ENCODE measurements at places on chromosomes 1 and 21.

DNA sequence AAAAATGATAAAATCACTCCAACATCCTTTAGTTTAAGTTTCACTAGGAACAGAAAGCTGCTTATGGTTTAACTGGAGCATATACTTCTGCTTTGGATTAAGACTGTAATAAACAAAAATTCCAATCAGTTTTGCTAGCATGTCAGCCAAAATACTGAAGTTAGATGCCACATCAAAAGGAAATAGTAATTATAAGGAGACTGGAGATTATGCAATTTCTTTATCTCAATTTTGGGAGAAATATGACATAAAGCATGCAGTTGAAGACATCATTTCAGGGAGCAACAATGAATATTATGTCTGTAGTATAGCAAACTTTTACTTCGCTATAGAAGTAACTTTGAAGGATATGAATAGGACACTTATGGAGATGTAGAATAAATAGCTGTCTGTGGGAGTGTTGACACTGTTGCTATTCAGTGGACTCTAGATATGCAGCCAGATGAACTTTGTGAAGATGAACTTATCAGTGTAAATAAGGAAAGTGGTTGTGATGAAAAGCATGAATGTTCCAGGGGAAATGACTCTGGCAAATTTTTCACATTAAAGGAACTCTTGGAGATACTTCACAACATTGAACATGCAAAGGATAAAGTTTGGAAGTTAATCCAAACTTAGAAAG is 107.8 kb downstream of the RABGAP1L start:
- DNase-seq: no peak
- H3K4me3 ChIP-seq: no peak overlapping the region
- H3K4me1 ChIP-seq: peaks cover 16% of the 10 kb centered on the region
- H3K36me3 ChIP-seq: no peaks in the 10 kb centered on the region

- H3K27ac ChIP-seq: no peak overlapping the region
- no peak overlapping the region for H3K4me3 ChIP-seq
- peaks cover under 1% of the 10 kb centered on the region for H3K27me3 ChIP-seq
- H3K4me1 ChIP-seq: no peaks in the 10 kb centered on the region
- H3K36me3 ChIP-seq: peaks cover 3% of the 10 kb centered on the region
Observed at GRCh38 chr1:10388387-10388715, 10.5 kb upstream of the PGD start.

DNA sequence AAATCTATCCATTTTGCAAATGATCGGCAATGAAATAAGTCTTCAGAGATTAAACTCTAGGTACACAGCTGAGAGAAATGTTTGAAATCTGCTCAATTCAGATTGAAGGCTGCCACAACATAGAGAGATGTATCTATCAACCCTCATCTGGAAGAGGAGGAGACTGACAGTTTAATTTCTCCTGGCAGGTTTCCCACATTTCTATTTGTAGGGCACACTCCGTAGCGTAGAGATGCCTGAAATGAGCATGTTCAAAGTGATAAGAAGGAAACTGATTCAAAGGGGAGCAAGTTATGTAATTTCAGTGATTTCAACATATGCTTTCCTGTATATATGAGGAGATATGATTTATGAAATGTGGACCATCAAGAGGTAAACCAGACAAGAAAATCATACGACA is 44.1 kb downstream of the NIBAN1 start:
- peaks cover 24% of the 10 kb centered on the region for H3K4me1 ChIP-seq
- no peak for DNase-seq
- H3K27ac ChIP-seq: peak overlapping the region; percentile 17
- H3K4me3 ChIP-seq: no peak overlapping the region

DNA sequence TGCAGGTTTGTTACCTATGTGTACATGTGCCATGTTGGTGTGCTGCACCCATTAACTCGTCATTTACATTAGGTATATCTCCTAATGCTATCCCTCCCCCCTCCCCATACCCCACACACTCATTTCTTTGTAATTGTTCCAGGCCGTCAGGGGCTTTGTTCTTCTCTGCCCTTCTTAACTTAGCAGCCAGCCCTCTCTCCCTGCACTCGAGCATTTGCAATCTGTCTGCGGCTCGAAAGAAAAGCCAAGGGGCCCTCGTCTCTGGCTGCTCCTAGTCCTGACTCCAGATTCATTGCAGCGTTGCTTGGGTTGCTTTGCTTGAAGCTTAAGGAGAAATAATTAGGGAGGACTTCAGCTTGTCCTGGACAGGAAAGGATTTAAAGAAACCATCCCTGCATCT is 85.7 kb downstream of the ATP1A1 start:
- no peak for DNase-seq
- H3K4me3 ChIP-seq: no peak overlapping the region
- no peak overlapping the region for H3K27ac ChIP-seq
- H3K4me1 ChIP-seq: no peaks in the 10 kb centered on the region
- no peaks in the 10 kb centered on the region for H3K36me3 ChIP-seq

DNA sequence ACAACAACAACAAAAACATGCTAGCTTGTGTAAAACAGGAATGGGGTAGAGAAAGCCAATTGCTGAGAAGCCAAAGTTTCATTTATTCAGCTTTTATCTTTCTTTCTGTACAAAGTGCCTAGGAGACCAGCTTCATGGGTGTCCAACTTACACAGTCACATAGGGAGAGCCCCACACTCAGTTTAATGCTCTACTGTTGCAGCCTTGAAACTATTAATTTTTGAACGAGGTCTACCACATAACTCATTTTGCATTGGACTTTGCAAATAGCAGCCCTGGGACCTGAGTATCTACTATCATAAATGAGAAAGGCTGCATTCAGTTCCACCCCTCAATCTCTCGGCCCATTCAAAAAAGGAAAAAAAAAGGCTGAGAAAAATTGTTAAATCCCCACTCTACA is 98.8 kb downstream of the ZNF644 start:
- no peaks in the 10 kb centered on the region for H3K27me3 ChIP-seq
- H3K4me1 ChIP-seq: peaks cover 76% of the 10 kb centered on the region
- no peak for DNase-seq
- no peak overlapping the region for H3K4me3 ChIP-seq
- H3K36me3 ChIP-seq: no peaks in the 10 kb centered on the region
- H3K27ac ChIP-seq: peak overlapping the region; percentile 35

GRCh38 chr21:38725196-38726157 is 80.3 kb upstream of the ETS2 start:
- H3K27ac ChIP-seq: no peak overlapping the region
- no peak overlapping the region for H3K4me3 ChIP-seq
- H3K36me3 ChIP-seq: no peaks in the 10 kb centered on the region
- no peak for DNase-seq
- H3K4me1 ChIP-seq: no peaks in the 10 kb centered on the region

- no peak overlapping the region for H3K4me3 ChIP-seq
- H3K27ac ChIP-seq: no peak overlapping the region
- DNase-seq: no peak
- no peaks in the 10 kb centered on the region for H3K27me3 ChIP-seq
- no peaks in the 10 kb centered on the region for H3K4me1 ChIP-seq
Observed at GRCh38 chr1:175218786-175219434, 26.3 kb upstream of the KIAA0040 start.

DNA sequence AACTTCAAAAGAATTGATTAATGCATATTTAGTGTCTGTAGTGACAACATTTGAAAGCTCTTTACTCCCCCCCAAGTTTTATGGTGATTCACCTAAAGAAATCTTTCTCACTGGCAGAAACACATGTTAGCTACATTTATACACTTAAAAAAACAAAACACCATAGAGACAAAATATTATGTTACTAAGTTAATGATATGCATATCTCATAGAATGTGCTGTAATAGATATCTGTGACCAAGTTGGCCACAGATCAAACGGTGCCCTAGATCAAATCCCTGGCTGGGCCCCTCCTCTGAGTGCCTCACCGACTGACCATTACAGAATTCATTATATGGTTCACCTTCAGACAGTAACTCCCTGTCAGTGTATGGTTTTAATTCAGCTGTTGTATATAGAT is 322.1 kb upstream of the LYPLAL1 start:
- no peaks in the 10 kb centered on the region for H3K27me3 ChIP-seq
- H3K4me3 ChIP-seq: no peak overlapping the region
- no peaks in the 10 kb centered on the region for H3K4me1 ChIP-seq
- DNase-seq: no peak
- H3K36me3 ChIP-seq: no peaks in the 10 kb centered on the region
- H3K27ac ChIP-seq: no peak overlapping the region

GRCh38 chr1:230107941-230108340 is 40.9 kb downstream of the GALNT2 start:
- H3K36me3 ChIP-seq: no peaks in the 10 kb centered on the region
- no peak overlapping the region for H3K4me3 ChIP-seq
- H3K27ac ChIP-seq: no peak overlapping the region
- peaks cover 93% of the 10 kb centered on the region for H3K4me1 ChIP-seq
- H3K27me3 ChIP-seq: no peaks in the 10 kb centered on the region

DNA sequence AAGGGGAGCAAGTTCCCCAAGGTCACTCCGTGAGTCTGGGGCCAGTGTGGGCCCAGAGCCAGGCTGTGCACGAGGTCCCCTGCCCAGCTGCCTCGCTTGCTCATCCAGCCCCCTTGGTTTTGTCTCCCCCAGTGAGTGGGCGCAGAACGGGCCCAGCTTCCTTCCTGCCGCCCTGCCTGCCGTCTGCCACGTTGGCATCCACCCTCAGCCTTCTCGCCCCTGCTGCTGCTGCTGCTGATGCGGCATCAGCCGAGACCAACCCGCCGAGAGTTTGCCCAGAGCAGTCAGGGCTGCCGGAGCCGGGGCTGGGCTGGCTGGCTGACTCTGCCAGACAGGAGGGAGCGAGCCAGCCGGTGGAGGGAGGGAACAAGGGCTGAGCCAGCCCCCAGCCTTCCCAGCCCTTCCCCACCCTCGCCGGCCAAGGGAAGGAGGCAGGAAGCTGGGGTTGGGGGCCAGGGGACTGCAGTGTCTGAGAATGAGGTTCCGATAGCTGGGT is 31.4 kb upstream of the WASF2 start:
- peak overlapping the region; percentile 51 for H3K27ac ChIP-seq
- H3K27me3 ChIP-seq: peaks cover 2% of the 10 kb centered on the region
- peaks cover 31% of the 10 kb centered on the region for H3K4me1 ChIP-seq
- DNase-seq: peak; percentile 41

- H3K27me3 ChIP-seq: no peaks in the 10 kb centered on the region
- H3K4me3 ChIP-seq: no peak overlapping the region
- H3K4me1 ChIP-seq: no peaks in the 10 kb centered on the region
- DNase-seq: no peak
- H3K36me3 ChIP-seq: no peaks in the 10 kb centered on the region
Observed at GRCh38 chr1:215923129-215923824, 356.2 kb downstream of the KCTD3 start.

DNA sequence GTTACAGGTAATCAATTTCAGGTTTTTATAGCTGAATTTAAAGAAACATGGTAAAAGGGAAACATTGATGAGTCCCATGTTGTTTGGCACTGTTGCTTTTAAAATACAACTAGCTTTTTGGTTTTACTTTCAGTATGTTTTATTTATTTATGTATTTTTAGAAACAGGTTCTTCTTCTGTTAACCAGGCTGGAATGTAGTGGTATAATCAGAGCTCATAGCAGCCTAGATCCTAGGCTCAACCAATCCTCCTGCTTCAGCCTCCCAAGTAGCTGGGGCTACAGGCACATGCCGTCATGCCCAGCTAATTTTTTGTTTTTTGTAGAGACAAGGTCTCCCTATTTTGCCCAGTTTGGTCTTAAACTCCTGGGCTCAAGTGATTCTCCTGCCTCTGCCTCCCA is 50.4 kb downstream of the CTTNBP2NL start:
- H3K36me3 ChIP-seq: no peaks in the 10 kb centered on the region
- no peak for DNase-seq
- H3K27me3 ChIP-seq: no peaks in the 10 kb centered on the region
- H3K4me1 ChIP-seq: no peaks in the 10 kb centered on the region
- H3K27ac ChIP-seq: no peak overlapping the region
- no peak overlapping the region for H3K4me3 ChIP-seq

DNA sequence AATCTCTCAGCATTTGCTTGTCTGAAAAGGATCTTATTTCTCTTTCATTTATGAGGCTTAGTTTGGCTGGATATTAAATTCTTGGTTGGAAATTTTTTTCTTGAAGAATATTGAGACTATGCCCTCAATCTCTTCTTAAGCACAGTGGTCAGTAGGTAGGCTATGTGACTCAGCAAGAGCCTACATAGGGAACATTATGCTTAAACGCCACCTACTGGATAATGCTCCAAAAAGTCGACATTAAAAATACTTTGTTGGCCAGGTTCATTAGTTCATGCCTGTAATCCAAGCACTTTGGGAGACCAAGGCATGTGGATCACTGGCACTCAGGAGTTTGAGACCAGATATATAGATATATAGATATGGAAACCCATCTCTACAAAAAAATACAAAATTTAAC is 678.0 kb upstream of the USP24 start:
- H3K27ac ChIP-seq: no peak overlapping the region
- H3K27me3 ChIP-seq: peaks cover 2% of the 10 kb centered on the region
- H3K36me3 ChIP-seq: no peaks in the 10 kb centered on the region
- no peaks in the 10 kb centered on the region for H3K4me1 ChIP-seq
- H3K4me3 ChIP-seq: no peak overlapping the region

DNA sequence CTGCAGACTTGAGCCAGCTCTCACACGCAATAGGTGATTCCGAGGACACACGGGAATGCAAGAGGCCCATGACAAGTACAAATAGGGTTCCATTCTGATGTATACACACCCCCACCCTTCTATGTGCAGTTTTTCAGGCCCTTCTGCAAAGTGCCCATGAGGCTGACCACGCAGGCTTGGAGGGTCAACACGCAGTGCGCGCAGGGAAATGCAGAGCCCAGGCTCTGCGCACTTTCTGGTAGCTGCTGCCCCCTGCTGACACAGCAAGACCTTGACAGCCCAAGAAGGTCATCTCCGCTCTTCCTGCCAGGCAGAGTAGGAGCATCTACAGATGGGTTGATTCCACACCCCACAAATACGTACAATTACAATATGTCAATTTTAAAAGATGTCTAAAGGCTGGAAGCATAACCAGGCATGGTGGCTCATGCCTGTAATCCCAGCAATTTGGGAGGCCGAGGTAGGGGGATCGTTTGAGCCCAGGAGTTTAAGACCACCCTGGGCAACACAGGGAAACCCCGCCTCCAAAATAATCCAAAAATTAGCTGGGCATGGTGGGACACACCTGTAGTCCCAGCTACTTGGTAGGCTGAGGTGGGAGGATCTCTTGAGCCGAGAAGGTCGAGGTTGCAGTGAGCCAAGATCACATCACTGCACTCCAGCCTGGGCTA is 18.5 kb downstream of the SH3BP5L start:
- no peaks in the 10 kb centered on the region for H3K27me3 ChIP-seq
- peaks cover 5% of the 10 kb centered on the region for H3K36me3 ChIP-seq
- no peak overlapping the region for H3K27ac ChIP-seq
- peaks cover 14% of the 10 kb centered on the region for H3K4me1 ChIP-seq

DNA sequence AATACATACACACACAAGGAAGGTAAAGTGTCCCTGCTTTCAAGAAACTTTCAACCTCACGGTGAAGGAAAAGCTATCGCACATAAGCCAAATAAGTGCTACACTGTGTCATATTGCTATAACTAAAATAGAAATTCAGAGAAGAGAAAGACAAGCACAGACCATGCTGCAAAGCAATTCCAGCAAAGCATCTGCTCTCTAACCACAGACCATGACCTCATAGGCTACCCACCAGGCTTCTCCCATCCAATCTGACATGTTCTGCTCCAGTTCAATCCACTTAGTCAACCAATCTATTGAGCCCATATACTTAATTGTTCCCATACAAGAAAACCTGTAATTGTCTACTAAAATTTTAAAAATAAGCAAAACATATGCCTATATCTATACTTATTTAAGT is 211.3 kb downstream of the BARHL2 start:
- DNase-seq: no peak
- H3K27me3 ChIP-seq: peaks cover under 1% of the 10 kb centered on the region
- H3K36me3 ChIP-seq: no peaks in the 10 kb centered on the region
- H3K4me1 ChIP-seq: no peaks in the 10 kb centered on the region
- no peak overlapping the region for H3K27ac ChIP-seq

GRCh38 chr1:183817576-183818288 is 12.8 kb downstream of the RGL1 start:
- no peak for DNase-seq
- no peaks in the 10 kb centered on the region for H3K4me1 ChIP-seq
- no peaks in the 10 kb centered on the region for H3K36me3 ChIP-seq
- H3K4me3 ChIP-seq: no peak overlapping the region
- no peaks in the 10 kb centered on the region for H3K27me3 ChIP-seq

Data from immature natural killer cell (primary cell).